ENCODE measurements at places on chromosomes 4 and X.

DNA sequence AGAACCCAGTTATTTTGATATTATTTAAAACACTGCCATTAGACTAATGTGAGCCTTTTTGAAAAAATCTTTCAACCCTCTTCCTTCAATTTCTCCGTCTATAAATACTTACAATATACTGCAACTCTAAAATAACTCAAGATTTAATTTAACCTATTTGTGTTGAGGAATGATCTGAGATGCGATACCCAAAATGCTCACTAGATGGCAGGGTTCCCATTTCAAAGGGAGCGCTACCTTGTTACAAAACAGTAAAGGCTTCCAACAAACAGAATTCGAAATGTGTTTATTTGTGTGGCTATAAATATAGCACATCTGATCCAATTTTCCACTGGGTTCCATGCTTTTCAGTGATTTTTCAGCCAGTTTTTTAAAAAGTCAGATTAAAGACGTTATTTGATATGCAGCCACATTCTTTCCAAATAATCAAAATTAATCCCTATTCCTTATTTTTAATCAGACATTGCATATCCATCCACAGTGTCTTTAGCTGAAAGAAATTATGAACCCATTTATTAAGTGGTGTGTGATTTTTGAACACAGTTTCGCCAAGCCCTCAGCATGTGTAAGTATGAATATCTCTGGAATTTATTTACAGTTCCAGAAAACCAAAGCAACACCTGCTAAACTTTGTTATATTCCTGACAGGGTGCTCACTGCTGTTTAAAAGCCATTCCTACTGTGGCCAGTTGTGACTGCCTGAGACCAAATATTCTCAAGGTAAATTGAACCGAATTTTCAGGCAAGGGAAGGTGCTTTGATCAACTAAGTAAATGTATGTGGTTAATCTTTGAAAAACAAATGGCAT lies 668.0 kb upstream of the LCORL start:
- peaks cover 24% of the 10 kb centered on the region for H3K4me1 ChIP-seq
- H3K27me3 ChIP-seq: no peaks in the 10 kb centered on the region
- H3K27ac ChIP-seq: no peak overlapping the region
- no peak overlapping the region for H3K4me3 ChIP-seq
- peak; percentile 71 for DNase-seq

GRCh38 chr4:6839579-6839978 lies 57.1 kb downstream of the KIAA0232 start:
- H3K27ac ChIP-seq: peak overlapping the region; percentile 38
- H3K36me3 ChIP-seq: peaks cover 25% of the 10 kb centered on the region
- H3K4me3 ChIP-seq: no peak overlapping the region
- peaks cover 15% of the 10 kb centered on the region for H3K4me1 ChIP-seq

- H3K36me3 ChIP-seq: no peaks in the 10 kb centered on the region
- no peak overlapping the region for H3K4me3 ChIP-seq
- H3K27ac ChIP-seq: no peak overlapping the region
- no peaks in the 10 kb centered on the region for H3K27me3 ChIP-seq
Measured at GRCh38 chr4:36385951-36386571, 104.6 kb downstream of the DTHD1 start.

DNA sequence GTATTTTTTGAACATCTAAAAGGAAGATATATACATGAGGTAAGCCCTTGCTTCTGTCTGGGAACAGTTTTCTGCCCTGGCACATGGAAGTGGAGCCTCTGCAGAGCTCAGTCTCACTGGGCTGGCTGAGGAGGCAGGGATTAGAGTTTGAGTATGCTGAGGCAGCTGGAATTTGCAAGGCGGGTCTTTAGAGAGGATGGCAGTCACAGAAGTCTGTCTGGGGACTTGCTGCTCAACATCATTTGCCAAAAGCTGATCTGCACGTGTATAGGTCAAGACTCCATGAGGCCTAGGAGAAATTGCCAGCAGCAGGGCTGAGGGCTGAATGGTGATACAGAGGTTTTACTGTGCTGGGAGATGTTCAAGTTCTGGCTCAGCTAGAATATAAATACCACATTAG lies 163.6 kb upstream of the ANK2 start:
- H3K36me3 ChIP-seq: peaks cover 2% of the 10 kb centered on the region
- no peak for DNase-seq
- no peak overlapping the region for H3K27ac ChIP-seq
- no peaks in the 10 kb centered on the region for H3K27me3 ChIP-seq
- no peak overlapping the region for H3K4me3 ChIP-seq

DNA sequence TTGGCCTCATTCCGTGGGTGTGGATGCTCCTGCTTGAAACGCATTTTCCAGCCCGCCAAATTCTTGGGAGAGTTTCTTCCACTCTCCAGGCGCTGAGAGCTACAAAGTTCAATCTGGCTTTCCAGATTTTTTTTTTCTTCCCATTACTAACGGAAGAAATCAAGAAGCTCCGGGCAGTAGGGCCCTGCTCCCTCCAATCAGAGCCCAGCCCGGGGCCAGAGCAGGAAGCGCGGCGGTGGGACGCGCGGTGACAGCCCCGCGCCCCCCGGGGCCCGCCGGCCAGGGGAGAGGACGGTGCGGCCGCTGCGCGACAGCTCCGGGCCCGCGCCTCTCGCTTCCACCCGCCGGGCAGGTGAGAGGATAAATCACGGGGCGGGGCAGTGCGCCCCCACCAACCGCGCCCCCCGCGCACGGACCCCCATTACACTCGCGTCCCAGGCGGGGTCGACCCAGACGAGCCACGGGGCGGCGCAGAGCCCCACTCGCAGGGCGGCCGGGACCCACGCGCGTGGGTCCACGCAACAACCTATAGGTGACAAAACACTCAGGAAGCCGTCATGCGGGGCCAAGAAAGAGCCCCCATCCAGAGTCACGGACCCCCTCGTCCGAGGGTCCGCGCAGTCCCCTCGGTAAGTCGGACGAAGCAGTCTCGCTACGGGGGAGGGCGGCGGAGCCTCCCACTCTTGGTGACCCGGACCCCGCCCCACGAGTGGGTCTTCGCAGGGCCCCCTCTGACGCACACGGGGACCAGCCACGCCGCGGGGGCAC lies 868 bp downstream of the AFAP1 start:
- no peaks in the 10 kb centered on the region for H3K36me3 ChIP-seq
- no peak overlapping the region for H3K27ac ChIP-seq
- H3K4me3 ChIP-seq: peak overlapping the region; percentile 85
- peaks cover 7% of the 10 kb centered on the region for H3K27me3 ChIP-seq
- H3K4me1 ChIP-seq: peaks cover 34% of the 10 kb centered on the region

- H3K27ac ChIP-seq: no peak overlapping the region
- H3K27me3 ChIP-seq: no peaks in the 10 kb centered on the region
- H3K36me3 ChIP-seq: peaks cover 11% of the 10 kb centered on the region
- no peak for DNase-seq
Measured at GRCh38 chrX:71546879-71547278, 14.0 kb downstream of the OGT start.

DNA sequence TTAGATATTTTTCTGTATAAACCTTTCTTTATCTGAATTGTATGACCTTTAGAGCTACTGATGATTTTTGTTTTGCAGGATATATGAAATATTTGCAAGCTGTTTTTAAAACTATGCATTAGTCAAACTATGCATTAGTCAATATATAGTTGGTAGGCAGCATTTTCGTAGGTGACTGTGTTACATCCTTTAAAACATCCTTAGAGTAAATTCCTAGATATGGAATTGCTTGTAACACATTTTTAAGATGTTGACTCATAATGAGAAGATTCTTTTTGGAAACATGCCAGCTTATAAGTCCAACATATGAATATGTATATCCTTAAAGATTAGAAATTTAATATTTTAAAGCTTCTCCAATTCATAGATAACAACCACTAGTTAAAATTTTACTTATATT lies 1768.5 kb downstream of the PCDH7 start:
- H3K4me1 ChIP-seq: peaks cover 6% of the 10 kb centered on the region
- no peak overlapping the region for H3K4me3 ChIP-seq
- no peaks in the 10 kb centered on the region for H3K27me3 ChIP-seq
- no peak overlapping the region for H3K27ac ChIP-seq

DNA sequence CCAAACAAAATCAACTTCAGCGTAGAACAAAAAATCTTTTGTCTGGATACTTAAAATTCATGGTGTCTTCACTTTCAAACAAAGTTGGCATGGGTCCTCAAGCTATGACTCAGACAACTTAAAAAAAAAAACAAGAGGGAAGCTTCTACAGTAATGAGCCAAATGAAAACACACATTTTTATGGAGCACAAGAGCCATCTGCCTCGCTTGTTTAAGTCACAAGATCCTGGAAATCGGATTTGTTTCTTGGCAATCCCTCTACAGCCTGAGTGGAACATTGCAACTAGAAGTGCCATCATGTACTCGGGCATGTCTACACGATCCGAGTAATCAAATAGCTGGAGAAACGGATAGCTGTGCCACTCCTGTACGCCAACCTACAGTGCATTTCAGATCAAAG lies 22.6 kb downstream of the LAMP2 start:
- H3K36me3 ChIP-seq: peaks cover 14% of the 10 kb centered on the region
- DNase-seq: no peak
- H3K4me1 ChIP-seq: no peaks in the 10 kb centered on the region
- H3K27ac ChIP-seq: no peak overlapping the region
- no peaks in the 10 kb centered on the region for H3K27me3 ChIP-seq

GRCh38 chrX:118211891-118212816 lies 95.5 kb upstream of the KLHL13 start:
- no peak for DNase-seq
- no peak overlapping the region for H3K27ac ChIP-seq
- H3K4me1 ChIP-seq: no peaks in the 10 kb centered on the region
- no peaks in the 10 kb centered on the region for H3K27me3 ChIP-seq
- no peaks in the 10 kb centered on the region for H3K36me3 ChIP-seq

DNA sequence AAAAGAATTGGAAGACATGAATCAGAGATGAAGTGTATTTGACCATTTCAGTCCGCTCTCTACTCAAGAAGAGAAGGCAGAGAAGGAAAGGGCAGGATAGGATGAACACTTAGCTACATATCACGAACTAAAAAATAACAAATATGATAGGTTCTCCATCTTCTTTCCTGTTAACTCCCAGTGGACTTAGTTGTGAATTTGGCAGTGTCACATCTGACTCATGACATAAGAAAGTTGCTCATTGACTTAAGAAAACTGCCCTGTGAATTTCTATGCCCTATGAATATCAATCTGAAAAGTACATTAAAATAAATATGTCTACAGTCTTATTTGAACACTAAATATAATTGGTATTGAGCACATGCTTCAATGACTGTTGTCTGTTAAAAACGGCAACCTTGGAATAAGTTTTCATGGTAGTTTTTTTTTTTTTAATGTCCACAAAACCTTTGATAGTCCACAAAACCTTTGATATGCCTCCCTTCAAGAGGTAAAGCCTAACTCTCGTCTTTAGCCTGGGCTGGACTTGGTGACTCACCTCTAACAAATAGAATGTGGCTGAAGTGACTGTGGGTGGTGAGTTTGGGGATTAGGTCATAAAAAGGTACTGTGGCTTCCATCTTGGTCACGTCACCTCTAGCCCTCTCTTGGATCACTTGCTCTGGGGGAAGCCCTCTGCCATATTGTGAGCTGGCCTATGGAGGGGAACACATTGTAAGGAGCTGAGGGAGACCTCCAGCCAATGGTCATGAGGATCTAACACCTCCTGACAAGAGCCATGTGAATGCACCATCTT lies 184.7 kb upstream of the S100G start:
- peaks cover 3% of the 10 kb centered on the region for H3K36me3 ChIP-seq
- no peaks in the 10 kb centered on the region for H3K4me1 ChIP-seq
- no peak overlapping the region for H3K4me3 ChIP-seq
- H3K27me3 ChIP-seq: no peaks in the 10 kb centered on the region

- H3K27me3 ChIP-seq: no peaks in the 10 kb centered on the region
- no peak for DNase-seq
- H3K4me3 ChIP-seq: no peak overlapping the region
- H3K27ac ChIP-seq: no peak overlapping the region
Measured at GRCh38 chr4:5700459-5700858, 7.9 kb downstream of the EVC2 start.
